ENCODE measurements at places on chromosomes 7 and 10.

DNA sequence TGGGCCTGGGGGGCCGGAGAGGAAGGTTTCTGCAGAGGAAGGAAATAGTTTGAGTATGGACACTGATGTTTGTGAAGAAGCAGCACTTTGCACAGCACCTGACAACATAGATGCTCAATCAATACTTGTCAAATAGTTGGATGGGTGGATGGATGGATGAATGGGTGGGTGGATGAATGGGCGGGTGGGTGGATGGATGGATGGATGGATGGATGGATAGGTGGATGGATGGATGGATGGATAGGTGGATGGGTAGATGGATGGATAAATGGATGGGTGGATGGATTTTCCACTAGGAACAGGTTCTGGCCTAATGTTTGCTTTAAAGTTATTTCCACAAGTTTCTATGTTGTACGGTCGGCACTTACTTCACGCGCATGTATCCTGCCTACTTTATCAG lies 45.3 kb downstream of the COL17A1 start:
- DNase-seq: no peak

GRCh38 chr7:130632111-130632510 lies 36.4 kb downstream of the COPG2 start:
- DNase-seq: peak; percentile 36

DNA sequence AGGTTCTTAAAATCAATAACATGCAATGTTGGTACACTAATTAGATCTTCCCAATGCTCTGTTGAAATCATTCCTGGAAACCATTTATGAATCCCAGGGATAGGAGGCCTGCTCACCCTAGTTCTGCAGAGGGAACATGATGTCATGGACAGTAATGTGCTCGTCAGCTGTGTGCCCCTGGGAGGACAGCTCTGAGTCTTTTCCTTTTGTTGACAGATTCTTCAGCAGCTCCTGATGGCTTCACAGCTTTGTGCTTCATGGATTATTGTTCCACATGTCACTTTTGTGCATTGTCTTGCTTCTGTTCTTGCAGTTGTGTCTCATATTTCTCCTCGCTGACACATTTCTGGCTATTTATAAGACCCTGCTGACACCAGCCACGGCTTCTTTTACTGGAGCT lies 367.5 kb downstream of the CCSER2 start:
- DNase-seq: no peak

DNA sequence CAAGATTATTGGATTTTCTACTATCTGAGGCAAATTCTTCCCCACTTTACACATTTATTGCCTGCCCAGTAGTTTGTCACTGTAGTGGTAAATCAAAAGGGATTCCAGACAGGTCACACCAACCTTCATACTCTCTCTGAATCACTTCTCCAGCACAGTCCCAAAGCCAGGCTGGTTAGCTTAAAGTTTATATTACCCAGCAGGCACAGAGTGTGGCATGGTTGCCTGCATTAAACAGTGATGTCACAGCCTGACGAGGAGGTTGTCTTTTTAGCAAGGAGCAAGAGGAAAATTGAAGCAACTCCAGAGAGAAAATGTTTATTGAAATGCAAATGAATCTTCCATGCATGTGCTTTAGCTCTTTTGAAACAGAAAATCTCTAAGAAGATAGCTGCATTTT lies 375.5 kb upstream of the CELF2 start:
- DNase-seq: peak; percentile 23

All from mesenchymal stem cell (in vitro differentiated cells and primary cell).